ENCODE measurements at places on chromosomes 7 and 10.

GRCh38 chr7:110921595-110922151 lies 169.3 kb upstream of the LRRN3 start:
- no peak for DNase-seq

- DNase-seq, result no peak
Observed at GRCh38 chr7:5605775-5606634, 175.5 kb downstream of the RNF216 start.

DNA sequence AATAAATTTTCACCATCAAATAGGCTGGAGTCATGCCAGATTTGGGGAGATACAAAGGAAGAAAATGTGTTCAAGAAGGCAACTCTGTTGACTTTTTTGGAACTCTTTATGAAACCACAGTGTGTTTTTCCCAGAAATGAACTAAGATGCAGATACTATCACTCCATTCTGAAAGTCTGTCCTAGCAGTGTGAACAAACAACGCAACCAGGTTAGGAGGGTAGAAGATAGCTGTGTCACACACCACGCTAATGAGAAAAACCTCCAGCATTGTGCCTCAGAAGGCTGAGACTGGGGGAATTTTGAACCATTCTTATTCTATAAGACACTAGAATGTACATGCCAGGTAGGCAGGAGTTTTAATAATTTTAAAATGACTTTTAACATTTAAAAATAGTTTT lies 15.9 kb upstream of the ATP6V0A4 start:
- DNase-seq, result no peak

DNA sequence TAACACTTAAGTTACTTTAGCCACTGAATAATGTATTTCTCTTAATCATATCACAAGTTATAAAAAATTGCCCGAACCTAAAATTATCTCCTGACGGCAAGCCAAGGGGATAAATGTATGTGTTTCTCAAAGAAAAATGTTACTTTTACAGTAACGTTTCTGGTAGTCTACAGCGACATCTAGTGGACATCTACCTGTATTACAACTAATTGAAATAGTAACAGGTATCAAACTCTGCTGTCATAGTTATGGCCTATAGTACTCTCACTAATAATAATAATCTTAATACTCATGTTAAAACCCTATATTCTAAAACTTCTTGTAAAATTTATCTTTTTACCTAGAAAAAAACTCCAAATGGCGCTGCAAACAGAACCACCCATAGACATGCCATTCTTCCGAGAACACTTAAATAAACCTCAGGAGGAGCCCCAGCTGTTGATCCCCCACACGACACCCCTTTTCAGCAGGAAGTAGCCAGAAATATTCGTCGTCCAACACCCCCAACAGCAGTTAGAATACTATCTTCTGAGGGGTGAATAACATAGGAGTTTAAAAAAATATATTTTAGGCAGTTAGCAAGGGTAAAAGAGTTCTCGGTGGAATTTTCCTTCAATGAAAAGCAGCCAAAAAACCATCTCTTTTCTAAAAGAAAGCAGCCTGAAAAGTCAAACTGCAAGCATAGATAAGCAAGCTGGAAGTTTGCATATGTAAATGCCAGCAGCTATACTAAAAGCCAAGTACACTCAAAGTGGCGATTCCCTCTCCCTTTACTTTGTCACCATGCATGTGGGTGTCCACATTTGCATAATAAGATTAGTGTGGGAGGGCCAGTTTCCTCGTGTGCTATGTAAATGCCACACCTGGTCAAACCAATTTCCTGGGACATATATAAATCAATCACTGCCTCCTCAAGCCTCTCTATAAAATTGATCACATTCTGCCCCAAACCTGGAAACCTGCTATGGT lies 40.5 kb upstream of the ZNF107 start:
- no peak for DNase-seq

DNA sequence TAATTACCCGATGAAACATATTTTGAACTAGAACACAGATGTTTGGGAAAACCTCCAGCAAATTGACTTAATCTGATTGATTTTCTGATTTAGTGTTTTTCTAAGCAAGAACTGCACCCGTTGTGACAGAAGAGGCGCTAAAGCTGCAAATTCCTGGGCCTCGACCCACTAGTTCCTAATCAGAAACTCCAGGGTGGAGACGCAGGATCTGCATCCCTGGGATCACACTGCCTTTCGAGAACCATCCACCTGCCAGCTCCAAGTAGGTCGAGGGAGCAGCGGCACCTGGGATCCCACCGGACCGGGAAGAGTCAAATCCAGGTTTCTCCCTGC lies 136.8 kb upstream of the CDCA7L start:
- no peak for DNase-seq

GRCh38 chr10:51918884-51919325 lies 219.5 kb upstream of the CSTF2T start:
- DNase-seq, result no peak

DNA sequence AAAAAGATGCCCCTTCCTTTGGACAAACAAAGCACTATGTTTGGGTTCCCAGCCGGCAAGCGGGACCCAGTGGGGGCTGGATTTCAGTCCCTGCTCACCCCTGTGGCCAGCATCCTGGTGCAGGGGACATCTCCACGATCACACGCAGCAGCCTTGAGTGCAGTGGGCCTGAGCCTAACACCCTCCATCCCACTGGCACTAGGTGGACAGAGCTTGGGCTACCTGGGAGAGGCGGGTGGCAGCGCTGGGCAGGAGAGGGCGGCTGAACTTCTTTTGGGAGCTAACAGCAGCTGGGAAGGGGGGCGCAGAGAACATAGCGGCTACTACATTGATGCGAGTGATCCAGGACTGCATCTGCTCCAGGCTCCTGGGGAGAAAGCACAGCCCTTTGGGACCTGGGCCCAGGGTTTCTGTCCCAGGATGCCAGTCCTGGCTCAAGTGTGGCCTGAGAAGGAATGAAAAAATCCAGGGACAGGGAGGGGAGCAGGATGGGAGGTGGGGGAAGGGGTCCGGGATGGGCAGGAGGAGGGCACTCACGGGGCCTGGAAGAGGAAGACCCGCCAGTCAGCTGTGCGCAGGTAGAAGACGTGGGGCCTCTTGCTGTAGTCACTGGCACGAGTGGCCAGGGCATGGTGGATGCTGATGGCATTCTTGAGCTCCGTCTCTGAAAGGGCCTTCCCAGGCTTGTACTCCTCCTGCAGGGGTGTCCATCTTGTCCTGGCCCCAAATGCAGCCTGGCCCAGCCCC lies 9.0 kb downstream of the NFKB2 start:
- no peak for DNase-seq

DNA sequence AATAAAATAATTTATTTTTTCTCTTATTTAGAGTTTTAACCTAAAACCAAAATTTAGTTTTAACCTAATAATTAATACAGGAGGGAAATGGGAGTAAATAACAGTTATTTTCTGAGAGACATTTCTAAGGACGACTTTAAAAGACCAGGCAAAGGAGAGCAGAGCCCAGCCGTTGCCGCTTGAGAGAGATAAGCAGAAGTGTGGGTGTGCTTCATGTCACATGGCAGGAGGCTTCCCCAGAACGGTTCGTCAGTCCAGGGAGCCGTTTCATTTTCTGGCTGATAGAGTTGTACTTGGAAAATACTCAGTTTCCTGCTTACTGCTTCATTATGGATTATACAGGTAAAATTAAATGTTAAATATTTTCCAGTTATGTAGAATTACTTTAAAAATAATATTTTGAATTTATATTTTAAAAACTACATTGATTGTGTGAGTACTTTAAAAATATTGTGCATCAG lies 61.4 kb downstream of the ST7 start:
- DNase-seq, result no peak

- DNase-seq, result no peak
Observed at GRCh38 chr7:111517549-111517951, 44.7 kb downstream of the IMMP2L start.

DNA sequence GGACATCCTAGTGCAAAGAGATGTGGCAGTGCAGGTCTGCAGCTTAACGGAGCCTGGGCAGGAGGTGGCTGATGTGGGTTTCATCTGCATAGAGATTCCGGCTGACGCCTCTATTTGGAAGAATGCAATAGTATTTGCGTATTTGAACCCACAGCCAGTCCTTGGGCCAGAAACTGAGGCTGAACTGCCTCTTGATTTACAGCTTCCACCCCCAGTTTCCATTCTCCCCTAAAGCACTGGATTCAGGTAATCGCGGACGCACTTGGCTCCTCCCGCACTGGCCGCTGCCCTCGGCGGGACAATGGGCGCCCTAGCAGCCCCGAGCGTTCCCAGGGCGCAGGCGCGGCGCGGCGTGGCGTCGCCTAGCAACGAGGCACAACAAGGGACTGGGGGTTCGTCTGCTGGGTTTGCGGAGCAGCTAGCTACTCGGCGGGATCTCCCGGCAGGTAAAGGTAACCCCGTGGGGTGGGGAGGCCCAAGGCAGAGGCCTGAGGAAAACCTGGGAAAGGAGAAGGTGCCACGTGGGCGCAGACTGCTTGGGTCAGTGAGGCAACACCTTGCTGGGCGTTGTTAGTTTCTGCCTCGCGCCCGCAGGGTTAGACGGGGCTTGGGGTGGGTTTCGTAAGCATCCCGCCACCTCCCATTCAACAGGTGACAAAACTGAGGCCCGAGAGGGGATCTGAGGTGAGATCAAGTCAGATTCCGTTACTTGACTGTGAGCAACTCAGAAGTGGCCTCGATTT lies at the start of gene ARMC3:
TSS of gene ARMC3 (plus strand) at position 393 of the 743 bp plus-strand sequence. CDS start 3,944 bp downstream, outside the sequence.
- DNase-seq, result peak; percentile 44

DNA sequence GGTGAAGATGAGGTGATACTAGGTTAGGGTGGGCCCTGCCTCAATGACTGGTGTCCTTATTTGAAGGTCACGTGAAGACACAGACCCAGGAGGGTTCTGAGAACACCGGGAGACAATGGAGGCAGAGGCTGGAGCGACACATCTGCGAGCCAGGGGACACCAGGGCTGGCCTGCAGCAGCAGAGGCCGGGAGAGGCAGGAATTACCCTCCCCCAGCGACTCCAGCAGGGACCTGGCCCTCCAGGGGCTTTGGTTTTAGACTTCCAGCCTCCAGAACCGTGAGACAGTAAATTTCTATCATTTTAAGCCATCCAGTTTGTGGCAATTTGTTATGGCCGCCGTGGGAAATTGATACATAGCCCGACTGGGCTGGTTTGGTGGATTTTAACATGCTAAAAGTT lies 152.2 kb downstream of the DNAJB6 start:
- DNase-seq, result no peak

GRCh38 chr7:98125759-98126158 lies 19.1 kb downstream of the LMTK2 start:
- no peak for DNase-seq

- no peak for DNase-seq
Observed at GRCh38 chr7:16271990-16272665, 149.2 kb downstream of the CRPPA start.
